ENCODE measurements at places on chromosomes 13 and 19.

DNA sequence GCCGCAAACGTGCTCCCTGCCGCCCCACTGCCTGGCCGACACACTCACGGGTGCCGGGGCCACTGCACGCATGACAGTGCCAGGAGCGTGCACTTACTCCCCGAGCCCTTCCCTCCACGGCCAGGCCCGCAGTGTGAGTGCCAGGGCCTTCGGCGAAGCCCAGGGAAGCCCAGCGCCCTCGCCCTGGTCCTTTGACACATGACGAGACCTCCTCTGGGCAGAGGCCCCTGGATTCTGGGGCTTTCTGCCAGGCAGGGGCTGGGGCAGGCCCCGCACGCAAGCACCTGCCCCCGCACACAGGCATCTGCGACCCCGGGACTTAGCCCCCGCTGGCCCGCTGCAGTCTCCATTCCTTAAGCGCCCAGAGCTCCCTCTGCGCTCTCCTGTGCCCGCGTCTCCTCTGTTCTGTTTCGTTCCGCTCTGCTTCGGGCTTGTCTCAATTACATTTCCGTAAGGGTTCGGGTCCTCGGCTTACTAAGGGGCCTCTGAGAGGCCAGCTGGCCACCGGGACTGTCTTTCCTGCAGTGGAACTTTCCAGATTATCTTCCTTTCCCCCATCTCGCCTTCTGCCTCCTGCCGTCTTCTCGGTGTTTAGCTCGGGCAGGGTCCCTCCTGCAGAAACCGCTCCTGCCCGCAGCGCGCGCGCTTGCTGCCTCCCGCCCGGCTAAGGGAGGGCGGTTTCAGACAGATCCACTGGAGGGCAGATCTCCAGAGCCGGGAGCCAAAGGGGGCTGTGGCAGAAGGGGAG, 98.8 kb downstream of the ING1 start:
- DNase-seq, result no peak

- no peak for DNase-seq
Measured at GRCh38 chr13:52921194-52921593, 72.8 kb upstream of the PCDH8 start.

- peak; percentile 42 for DNase-seq
Measured at GRCh38 chr19:41302624-41303351, 7.2 kb upstream of the CCDC97 start.

DNA sequence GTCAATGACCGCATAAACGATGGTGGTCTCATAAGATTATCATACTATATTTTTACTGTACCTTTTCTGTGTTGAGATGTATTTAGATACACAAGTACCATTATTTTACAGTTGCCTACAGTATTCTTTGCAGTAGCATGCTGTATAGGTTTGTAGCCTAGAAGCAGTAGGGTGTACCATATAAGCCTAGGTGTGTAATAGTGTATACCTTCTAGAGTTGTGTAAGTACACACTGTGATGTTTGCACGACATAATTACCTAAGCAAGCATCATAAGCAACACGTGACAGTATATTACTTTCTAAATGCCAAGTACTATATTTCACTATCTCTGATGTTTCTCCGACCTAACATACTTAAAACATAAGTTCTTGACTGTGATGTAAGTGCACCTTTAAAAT, 2.7 kb downstream of the LPAR6 start:
- DNase-seq, result no peak
